ENCODE measurements at places on chromosomes 6 and 20. TPM values are rescaled to one million over a fixed set of nuclear protein-coding genes. Genes with fewer than 3 reads are reported as not detected.

- DNase-seq, result no peak
These were observed 592.3 kb downstream of the FRK start for GRCh38 chr6:115468272-115469005.

DNA sequence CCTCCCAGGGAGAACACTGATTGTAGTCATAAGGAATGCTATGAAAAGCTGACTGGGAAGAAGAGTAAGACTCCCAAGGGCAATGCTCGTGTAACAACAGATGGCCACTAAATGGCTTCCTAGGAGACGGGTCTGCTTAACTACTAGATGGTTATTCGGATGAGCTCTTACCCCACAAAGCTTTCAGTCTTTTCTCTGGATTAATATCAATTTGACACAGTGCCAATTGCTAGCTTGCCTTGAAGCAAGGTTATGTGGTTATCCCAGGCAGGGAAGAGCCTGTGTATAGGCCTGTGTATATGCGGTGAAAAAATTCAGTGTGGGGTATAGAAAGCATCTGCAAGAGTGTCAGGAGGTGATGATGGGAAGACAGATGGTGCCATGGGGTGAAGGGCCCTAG lies 86.4 kb upstream of the NOX3 start:
- DNase-seq, result no peak

The B3GALT4 gene
- polyA plus RNA-seq, result 4.2 TPM

GRCh38 chr6:56804996-56805395 lies 149.9 kb upstream of the BEND6 start:
- DNase-seq, result no peak

The RALY gene
- 153 TPM for polyA plus RNA-seq

DNA sequence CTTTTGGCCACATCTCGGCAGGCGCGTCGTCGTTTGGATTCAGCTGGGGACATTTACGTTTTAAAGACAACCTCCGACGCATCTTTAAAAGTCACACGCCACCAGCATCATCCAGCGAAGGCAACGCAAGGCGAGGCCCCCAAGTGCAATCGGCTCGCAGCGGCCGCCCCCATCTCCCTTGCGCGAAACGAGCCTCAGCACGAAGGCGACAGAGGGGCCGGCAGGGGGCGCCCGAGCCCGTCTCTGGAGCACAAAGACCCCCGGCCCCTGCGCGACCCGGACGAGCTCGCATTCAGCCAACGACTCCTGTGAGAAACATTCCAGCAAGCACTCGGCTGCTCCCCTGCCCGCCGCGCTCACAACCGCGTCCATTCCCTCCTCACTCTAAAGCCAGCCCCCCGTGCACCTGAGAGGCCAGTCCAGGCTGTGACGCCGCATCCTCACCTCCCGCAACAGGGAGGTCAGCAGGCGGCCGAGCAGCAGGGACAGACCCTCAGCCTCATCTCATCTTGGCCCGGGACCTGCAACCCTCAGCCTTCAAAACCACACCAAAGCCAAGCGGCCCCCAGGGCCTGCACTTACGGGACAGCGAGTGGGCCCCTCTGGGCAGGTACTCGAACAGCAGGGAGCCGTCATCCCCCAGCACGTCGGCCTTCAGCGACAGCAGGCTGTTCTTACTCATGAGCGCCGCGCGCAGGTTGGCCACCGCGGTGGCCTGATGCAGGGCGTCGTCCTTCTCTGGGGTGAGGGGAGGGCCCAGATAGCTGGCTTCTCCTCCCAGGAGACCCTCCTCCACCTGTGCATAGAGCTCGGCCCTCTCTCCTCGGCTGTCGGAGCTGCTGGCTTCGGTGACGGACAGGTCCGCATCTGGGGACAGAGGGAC lies 35.8 kb downstream of the SLC2A4RG start:
- DNase-seq, result peak; percentile 69

- no peak for DNase-seq
These were observed 281.0 kb upstream of the SULF2 start for GRCh38 chr20:48066246-48066645.

DNA sequence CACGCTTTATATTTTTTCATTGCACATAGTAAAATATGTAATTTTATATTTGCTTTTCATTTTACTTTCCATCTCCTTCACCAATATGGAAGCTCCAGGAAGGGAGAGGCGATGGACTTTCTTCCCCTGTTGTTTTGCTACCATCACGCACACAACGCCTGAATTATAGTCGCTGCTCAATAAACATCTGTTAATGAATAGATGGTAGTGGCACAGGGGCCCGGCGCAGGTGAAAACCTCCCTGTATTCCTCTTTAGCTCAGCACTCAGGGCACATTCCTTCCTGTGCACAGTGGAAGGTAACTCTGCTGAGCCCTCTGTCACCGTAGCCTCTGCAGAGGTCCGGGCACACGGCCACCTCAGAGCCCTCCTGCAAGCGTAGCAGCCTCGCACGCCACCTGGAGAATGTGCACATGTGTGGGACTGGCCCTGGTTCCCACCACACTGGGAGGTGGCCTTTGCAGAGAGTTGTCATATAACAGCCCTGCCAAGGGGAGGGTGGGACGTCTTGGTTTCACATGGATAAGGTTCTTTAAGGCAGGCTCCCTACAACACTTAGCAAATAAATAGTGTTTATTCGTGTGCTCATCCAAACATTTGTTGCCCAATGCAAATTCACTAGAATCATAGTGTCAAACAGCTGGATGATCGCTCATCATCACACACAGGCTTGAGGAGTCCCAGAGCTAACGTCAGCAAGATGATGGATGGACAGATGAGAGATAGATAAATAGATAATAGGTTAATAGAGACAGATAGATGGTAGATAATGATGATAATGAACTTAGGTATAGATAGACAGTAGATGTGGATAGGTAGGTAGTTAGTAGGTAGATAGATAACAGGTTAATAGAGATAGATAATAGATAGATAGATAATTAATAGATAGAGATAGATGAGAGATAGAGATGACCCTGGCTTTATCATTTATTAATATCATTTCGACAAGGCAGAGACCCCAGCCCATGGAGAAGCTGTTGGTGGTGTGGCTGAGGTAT lies 32.3 kb upstream of the AFDN start:
- DNase-seq, result no peak

All from right renal pelvis (tissue), 4 donors.